ENCODE measurements at places on chromosomes 6 and 20.

- no peak for DNase-seq
Measured at GRCh38 chr6:22473991-22474682, 95.2 kb upstream of the HDGFL1 start.

GRCh38 chr6:4413073-4413472, 277.7 kb upstream of the ECI2 start:
- DNase-seq, result peak; percentile 92

- no peak for DNase-seq
Measured at GRCh38 chr20:57633945-57634491, 13.8 kb upstream of the ZBP1 start.

DNA sequence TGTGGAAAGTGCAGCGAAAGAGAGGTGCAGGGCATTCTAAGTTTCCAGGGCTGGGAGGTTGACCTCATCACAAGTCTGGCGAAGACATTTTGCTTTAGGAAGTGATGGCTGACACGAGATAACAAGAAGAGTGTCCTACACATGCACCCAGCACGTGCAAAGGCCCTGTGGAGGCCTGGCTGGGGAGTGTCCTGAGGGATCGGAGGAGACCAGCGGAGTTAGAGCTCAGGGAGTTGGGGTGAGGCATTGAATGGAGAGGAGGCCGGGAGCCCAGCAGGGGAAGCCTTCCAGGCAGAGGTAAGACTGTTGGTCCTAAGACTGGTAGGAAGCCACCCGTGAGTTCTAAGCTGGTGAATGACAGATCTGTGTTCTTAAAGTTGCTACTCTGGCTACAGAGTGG, 58.4 kb downstream of the PPP1R14C start:
- no peak for DNase-seq

DNA sequence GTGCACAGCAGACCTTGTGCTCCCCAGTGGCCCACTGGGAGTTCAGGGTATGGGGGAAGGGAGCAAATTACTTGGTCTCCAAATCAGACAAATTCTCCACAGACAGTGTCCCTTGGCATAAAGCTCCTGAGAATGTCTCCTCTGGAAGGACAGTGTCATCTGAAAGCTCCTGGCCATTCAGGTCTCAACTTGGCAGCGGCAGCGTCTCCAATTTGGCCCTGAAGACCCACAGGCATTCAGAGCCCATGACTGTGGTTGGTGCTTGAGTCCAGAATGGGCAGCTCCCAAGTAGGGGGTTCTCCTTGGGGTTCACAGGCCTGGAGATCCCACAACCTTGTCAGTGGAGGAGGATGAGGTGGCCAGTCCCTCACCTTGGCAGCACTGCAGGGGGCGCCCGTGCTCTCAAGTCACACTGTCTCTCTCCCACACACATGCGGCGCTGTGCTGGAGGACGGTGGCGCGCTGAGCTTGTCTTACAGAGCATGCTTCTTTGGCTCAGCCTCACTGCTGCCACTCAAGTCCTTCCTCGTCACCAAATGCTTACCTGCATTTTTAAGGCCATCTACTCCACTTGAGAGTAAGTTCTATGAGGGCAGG, 20.7 kb downstream of the DYNLRB1 start:
- DNase-seq, result peak; percentile 67

DNA sequence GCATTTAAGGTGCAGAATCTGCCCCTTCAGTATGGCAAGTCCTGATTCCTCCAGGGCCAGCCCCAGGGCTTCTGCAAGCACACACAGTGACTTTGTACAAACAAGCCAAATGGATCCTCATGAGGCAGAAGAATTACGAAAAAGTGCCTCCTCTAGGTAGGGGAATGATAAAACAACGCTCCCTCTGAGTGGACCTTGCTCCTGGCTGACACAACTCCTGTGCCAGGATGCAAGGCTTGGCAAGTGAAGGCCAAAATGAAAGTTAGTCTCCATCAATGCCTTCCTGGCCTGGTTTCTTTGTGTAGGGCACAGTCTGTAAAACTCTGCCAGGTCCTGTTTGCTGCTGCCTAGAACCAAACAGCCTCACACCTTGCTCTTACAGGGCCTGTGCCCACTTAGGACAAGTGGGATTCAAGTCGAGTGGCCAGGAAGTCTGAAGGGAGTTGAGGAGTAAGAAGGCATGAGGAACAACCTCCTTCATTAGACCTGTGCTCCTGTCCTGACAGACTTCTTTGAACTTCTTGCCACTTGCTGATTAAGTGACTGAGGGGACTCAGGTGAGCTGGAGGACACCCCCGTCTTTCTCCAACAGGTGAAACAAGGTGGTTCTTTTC, 417.1 kb downstream of the CDC5L start:
- no peak for DNase-seq
